GF-D8 (cell line): ENCODE measurements at places on chromosomes 5 and 9.

DNA sequence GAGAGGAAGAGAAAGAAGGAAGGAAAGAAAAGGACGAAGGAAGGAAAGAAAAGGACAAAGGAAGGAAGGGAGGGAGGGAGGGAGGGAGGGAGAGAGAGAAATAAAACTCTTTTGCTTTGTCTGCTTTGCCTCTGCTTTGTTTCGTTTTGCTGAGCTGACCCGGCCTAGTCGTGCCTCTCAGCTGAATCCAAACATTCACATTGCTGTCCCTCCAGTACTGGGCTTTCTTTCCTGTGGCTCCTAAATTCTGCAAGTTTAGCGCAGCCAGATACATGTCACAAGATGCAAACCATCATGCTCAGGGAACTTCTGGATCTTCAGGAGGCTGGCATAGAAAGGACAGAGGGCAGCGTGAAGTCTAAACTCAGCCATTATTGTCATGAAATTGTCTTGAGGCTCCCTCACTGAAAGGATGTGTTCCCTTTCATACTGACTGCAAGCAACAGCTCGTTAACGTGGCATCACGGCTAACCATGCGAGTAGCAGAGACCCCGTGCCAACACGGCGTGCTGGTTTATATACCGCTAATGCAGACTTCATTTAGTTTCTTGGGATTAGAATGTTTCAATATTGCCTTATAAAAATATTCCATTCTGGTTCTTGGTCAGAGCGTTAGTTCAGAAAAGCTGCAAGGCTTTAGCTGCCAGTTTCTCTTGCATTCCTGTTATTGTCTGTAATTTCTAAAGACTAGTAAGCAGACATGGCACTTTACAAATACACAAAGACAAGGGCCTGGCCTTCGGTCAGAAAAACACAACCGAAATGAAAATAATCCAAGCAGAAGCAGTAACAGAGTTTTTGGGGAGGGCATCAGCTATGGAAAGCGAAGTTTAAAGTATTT is 94.2 kb downstream of the TMEM174 start:
- DNase-seq: no peak

DNA sequence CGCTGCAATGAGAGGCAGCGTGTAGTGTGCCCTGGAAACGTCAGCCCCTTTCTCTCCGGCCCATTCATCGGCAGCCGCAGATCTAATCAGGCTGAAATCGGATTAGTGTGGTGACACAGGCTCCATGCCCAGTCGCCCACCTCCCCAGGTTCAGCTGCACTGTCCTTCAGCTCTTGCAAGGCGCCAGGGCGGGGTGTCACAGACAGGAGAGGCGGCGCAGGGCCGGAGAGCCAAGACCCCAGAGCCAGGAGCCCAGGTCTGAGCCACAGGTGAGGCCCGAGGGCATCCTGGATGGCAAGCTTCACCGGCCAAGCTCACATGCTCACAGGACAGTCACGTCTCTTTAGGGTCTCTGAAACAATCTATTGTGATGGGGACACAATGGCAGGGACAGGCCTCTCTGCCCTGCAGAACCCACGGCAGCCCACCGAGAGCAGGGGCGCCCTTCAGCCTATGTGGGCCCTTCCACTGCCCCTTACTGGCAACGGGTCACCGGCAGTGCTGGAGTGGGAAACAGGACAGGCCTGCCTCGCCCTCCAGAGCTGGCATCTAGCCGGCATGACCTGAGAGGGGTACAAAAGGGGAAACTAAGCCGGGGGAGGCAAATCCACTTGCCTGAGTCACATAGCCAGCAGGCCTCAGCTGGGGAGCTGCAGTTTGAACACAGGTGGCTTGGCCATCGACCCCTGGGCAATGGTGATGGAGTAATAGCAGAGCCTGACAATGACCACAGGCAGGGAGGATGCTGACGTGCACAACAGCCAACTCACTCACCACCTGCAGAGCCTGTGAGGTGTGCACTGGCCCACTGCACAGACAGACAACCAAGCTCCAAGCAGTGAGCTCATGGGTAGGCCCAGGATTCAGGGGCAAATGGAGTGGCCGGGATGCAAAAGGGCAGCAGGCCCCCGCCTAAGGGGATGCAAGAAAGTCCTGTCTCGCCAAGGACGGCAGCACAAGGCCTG is 48.1 kb downstream of the VAV2 start:
- DNase-seq: no peak

DNA sequence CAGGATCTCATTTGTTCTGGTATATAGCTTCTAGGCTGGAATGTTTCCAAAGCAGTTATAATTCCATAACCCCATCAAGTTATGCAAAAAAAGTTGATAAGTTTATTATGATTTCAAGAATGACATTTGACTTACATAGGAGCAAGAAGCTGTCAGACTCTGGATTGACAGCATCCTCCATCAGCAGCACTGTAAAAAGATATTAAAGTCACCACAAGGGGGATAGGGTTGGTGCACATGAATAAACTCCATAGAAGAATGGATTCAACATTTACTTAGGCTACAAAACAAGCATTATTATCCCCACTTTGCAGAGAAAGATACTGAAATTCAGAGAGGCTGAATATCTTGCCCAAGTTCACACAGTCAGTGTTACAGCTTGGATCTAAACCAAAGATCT is 208.9 kb upstream of the SLC30A5 start:
- no peak for DNase-seq

DNA sequence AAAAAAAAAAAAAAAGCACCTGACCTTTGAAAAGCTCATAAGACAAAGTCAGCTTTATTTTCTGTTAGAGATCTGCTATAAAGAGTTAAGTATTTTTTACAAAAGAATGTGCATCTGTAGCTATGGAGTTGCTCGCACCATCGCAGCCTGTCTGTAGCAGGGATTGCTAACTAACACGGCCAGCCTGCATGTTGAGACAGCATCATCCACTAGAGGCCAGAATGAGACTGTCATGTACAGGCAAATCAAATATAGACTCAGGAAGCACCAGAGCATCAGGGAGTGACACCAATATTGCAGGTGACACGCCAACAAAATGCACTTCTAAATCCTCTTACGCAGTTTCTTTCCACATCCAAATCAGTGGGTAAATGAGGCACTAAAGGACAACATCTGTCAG is 136.3 kb upstream of the RASEF start:
- DNase-seq: no peak

- DNase-seq: no peak
Measured at GRCh38 chr5:40378396-40379177, 301.1 kb upstream of the PTGER4 start.

DNA sequence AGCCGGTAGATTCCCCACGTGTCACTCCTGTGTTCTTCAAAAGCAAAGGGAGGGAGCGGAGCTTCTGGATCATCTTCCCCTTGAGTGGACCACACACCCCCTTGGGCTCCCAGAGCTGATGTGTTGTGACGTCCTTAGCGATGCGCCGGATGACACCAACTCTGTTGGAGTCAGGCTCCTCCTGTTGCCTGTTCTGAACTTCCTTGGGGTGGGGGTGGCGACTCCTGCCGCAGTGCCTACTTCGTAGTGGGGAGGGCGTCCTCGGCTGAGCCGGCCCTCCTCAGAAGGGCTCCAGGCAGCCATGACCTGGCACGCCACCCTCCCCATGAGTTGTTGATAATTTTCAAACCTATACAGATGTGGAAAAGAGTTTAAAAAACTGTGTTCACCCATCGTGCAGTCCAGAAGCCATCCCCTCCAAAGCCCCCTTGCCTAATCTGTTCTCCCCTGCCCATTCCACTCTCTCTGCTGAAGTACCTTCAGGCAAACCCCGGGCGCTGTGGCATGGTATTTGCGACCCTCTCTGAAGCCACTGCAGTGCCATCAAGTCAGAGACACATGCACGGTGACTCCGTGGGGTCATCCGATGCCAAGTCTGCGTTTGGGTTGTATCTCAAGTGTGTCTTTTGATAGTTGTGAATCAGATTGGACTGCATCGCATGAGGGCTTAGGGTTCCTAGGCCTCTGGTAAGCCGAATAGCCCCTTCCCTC is 16.7 kb downstream of the EXOC3 start:
- no peak for DNase-seq

- DNase-seq: peak; percentile 7
Measured at GRCh38 chr9:136975644-136976043, 1.7 kb upstream of the PTGDS start.

GRCh38 chr9:127540664-127541041 is 71.4 kb upstream of the STXBP1 start:
- no peak for DNase-seq

GRCh38 chr5:110769000-110769681 is 30.3 kb downstream of the SLC25A46 start:
- DNase-seq: peak; percentile 21

DNA sequence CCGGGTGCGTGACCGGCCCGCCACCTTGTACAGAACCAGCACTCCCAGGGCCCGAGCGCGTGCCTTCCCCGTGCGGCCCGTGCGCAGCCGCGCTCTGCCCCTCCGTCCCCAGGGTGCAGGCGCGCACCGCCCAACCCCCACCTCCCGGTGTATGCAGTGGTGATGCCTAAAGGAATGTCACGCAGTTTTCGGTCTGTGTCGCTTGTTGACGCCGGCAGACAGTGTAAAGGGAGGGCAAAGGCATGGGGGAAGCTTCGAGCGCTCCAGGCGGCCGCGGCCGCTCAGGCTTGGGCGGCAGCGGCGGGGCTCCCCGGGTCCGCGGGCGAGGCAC is 1.3 kb downstream of the LRRC26 start:
- DNase-seq: no peak

DNA sequence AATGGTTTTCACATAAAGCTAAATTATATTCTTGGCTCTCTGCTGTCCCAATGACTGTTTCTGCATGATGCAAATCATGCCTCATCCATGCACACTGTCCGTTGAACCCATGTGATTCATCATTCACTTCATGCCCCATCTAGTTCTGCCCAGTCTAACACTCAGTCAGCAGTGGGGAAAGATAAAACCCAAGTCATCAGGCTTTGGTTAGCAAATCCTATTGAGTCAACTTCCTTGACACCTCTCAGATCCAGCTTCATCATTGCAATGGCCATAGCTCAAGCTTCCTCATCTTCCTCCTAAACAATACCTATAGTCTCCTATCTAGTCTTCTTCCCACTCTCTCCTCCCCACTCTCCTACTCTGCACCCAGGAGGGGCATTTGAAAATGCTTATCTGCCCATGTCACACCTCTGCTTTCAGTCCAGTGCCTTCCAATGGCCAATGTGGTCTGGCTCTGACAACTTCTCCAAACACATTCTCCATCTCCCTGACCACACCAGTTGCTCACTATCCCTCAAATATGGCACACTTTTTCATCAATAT is 266.0 kb upstream of the TRIM32 start:
- DNase-seq: no peak

- DNase-seq: no peak
Measured at GRCh38 chr5:168159425-168159824, 132.0 kb upstream of the WWC1 start.

GRCh38 chr9:84330246-84330645 is 10.3 kb downstream of the SLC28A3 start:
- no peak for DNase-seq

- DNase-seq: no peak
Measured at GRCh38 chr9:130713286-130713960, 19.8 kb downstream of the EXOSC2 start.

- no peak for DNase-seq
Measured at GRCh38 chr5:44783634-44784315, 25.0 kb upstream of the MRPS30 start.
